Right lobe of liver (tissue), 6 donors: ENCODE measurements at places on chromosomes 3 and 15. TPM values are rescaled to one million over a fixed set of nuclear protein-coding genes. Genes with fewer than 3 reads are reported as not detected.

GRCh38 chr3:141729240-141729639, 8.9 kb upstream of the RNF7 start:
- no peaks in the 10 kb centered on the region for H3K36me3 ChIP-seq
- H3K27me3 ChIP-seq, result no peaks in the 10 kb centered on the region
- H3K4me1 ChIP-seq, result no peaks in the 10 kb centered on the region
- no peak overlapping the region for H3K27ac ChIP-seq
- no peak for DNase-seq

- H3K36me3 ChIP-seq, result no peaks in the 10 kb centered on the region
- DNase-seq, result no peak
- H3K4me1 ChIP-seq, result no peaks in the 10 kb centered on the region
- H3K27me3 ChIP-seq, result no peaks in the 10 kb centered on the region
- no peak overlapping the region for H3K4me3 ChIP-seq
These were observed 155.1 kb upstream of the SATB1 start for GRCh38 chr3:18580268-18580667.

GRCh38 chr3:13879946-13880810, at the start of gene WNT7A:
Gene WNT7A (minus strand): TSS chr3:13880071. CDS start chr3:13879816, 255 bp downstream.
- DNase-seq, result no peak
- no peak within 1 kb of the TSS for H3K4me3 ChIP-seq
- no peaks in the 10 kb centered on the region for H3K36me3 ChIP-seq
- H3K27ac ChIP-seq, result no peak within 1 kb of the TSS
- peaks cover 16% of the 10 kb centered on the region for H3K27me3 ChIP-seq

DNA sequence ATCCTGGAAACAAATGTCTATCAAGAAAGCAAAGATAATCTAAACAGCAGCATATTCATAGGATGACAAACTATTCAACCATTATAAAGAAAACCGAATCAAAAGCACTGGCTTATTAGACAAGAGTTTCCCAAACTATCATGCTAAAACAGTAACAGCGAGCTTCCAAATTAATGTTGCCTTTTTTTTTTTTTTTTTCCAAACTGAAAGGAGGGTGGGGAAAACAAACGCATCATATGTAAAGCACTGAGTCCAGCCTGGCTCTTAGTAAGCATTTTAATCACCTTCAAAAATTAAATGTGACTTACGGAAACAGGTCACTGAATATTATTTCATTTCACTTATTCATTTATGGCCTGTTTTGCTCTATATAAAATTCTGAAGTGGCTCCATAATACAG, 2.3 kb downstream of the TJP1 start:
- no peak for DNase-seq
- no peaks in the 10 kb centered on the region for H3K27me3 ChIP-seq
- no peaks in the 10 kb centered on the region for H3K36me3 ChIP-seq
- no peak overlapping the region for H3K27ac ChIP-seq
- H3K4me3 ChIP-seq, result peak overlapping the region; percentile 74

GRCh38 chr3:51336261-51336660, 48.8 kb upstream of the MANF start:
- no peaks in the 10 kb centered on the region for H3K27me3 ChIP-seq
- no peak for DNase-seq
- no peak overlapping the region for H3K27ac ChIP-seq
- H3K4me1 ChIP-seq, result no peaks in the 10 kb centered on the region
- H3K4me3 ChIP-seq, result no peak overlapping the region

GRCh38 chr3:11095932-11096265, 58.4 kb upstream of the HRH1 start:
- no peaks in the 10 kb centered on the region for H3K4me1 ChIP-seq
- H3K27me3 ChIP-seq, result no peaks in the 10 kb centered on the region
- H3K4me3 ChIP-seq, result no peak overlapping the region
- H3K27ac ChIP-seq, result no peak overlapping the region

GRCh38 chr15:72919936-72920465, 132.3 kb upstream of the NEO1 start:
- no peaks in the 10 kb centered on the region for H3K36me3 ChIP-seq
- H3K4me1 ChIP-seq, result no peaks in the 10 kb centered on the region

IL20RB gene
- total RNA-seq, result 6.6 TPM

CYP1A2 gene
- 32.9 TPM for total RNA-seq

UNC45A gene
- 28.3 TPM for total RNA-seq

BCHE gene
- total RNA-seq, result 30.8 TPM
